ENCODE measurements at places on chromosomes 2 and 18.

DNA sequence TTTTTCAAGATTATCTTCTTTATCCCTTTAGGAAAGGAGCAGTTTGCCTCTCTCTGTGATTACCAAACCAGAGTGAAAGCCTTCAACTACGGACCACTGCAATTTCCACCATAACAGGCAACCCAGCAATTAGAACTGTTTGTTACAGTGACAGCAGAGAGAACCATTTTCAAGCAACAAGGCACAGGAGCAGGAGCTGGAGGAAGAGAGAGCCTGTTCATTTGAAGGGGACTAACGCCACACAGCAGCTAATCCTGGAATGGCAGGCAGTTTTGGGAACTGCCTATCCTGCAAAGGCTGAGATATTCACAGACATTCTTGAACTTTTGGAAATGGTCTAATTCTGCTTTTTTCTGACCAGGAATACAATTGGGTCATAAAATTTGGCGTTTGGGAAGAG is 1541.9 kb upstream of the PIK3C3 start:
- peak; percentile 65 for DNase-seq

GRCh38 chr2:211609127-211609526 is 929.5 kb downstream of the ERBB4 start:
- DNase-seq: no peak

DNA sequence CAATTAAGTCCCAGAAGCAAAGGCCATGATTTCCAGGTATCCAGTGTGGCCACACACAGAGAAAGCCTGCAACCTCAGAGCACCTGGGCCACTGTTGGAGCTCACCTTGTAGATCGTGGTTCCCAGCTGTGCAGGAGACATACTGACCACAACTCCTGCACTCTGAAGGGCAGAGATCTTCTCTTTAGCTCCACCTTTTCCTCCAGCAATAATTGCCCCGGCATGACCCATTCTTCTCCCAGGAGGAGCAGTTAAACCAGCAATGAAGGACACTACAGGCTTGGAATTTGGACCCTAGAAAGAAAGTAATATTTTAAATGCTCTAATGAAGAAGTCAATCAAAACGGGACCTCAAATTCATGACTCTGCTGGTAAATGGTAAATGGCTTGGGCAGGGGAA is 33.8 kb downstream of the SUCLG1 start:
- DNase-seq: no peak

GRCh38 chr18:41320100-41320499 is 634.9 kb upstream of the PIK3C3 start:
- DNase-seq: no peak

GRCh38 chr2:14189929-14190328 is 442.6 kb upstream of the LRATD1 start:
- DNase-seq: no peak

- no peak for DNase-seq
These were observed 30.4 kb upstream of the KLHL29 start for GRCh38 chr2:23354554-23354953.

DNA sequence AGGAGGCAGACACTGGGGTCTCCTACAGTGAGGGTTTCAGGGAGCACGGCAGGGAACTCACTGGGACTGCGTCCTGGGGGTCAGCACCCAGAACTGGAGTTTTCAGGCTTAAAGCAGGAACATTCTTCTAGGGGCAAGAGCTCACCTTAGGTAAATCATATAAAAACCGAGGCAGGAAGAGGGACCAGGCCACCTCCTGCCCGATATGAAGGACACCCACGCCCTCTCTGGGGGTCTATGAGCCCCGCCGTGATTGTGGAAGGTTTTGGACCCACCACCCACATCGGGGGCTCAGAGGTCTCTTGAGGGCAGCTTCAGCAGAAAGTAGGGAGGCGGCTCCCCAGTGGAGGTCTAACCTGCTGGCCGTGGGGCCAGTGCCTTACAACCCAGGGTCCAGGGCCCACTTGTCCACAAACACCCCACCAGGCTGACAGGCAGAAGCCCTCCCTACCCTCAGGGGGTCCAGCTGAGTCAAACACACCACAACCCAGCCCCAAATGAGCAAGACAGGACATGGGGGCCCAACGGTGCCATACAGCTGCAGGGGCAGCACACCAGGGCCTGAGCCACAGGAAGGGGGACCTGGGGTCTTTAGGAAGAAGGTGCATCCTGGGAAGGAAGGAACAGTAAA is 25.3 kb downstream of the CROCC2 start:
- DNase-seq: no peak

DNA sequence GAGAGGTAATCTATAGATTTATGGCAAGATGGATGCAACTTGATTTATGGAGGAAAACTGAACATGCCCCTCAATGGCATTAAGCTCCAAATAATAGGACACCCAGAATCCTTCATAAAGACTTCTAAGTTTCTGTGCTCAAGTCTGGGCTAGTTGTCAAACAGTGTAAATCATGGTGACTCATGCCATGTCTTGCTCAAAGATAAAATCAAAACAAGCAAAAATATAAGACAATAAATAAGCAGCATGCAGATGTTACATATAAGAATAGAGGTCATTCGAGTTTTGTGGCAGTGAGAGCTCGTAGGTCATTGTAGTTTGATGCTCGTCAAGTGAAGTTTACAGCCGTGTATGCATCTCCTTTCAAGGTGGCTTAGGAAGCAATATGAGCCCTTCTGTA is 403.2 kb downstream of the THSD7B start:
- DNase-seq: no peak

GRCh38 chr2:121887513-121888188 is 132.2 kb downstream of the TSN start:
- DNase-seq: no peak

All from HEK293T (cell line).